ENCODE measurements at places on chromosomes 7 and 10.

GRCh38 chr7:15007507-15007906, 105.0 kb upstream of the DGKB start:
- DNase-seq = no peak

GRCh38 chr7:158235862-158236261, 351.8 kb downstream of the PTPRN2 start:
- DNase-seq = no peak

- no peak for DNase-seq
Observed at GRCh38 chr7:132030883-132031282, 474.5 kb upstream of the PODXL start.

- no peak for DNase-seq
Observed at GRCh38 chr10:11237571-11237970, 219.9 kb downstream of the CELF2 start.

DNA sequence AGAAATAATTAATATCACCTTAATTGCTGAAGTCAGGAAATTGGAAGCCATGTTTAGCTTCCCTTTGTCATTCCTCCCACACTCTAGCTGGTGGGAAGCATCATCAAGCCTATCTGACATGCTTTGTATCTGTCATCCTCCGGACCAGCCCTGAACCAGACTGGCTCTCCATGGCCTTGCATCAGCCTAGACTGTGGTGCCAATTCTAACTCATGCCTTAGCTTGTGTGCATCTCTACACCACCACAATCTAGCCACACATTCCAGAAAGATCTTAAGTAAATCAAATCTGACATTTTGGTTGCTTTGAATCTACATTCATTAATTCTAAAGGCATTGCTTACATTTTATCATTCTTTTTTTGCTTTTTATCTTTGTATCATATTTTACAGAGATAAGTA, 196.4 kb upstream of the VSTM2A start:
- DNase-seq = no peak

GRCh38 chr7:15836041-15836440, 149.6 kb upstream of the MEOX2 start:
- DNase-seq = no peak

- no peak for DNase-seq
Observed at GRCh38 chr10:26412932-26413331, 25.2 kb upstream of the APBB1IP start.

- DNase-seq = no peak
Observed at GRCh38 chr10:35933940-35934641, 292.0 kb upstream of the FZD8 start.

DNA sequence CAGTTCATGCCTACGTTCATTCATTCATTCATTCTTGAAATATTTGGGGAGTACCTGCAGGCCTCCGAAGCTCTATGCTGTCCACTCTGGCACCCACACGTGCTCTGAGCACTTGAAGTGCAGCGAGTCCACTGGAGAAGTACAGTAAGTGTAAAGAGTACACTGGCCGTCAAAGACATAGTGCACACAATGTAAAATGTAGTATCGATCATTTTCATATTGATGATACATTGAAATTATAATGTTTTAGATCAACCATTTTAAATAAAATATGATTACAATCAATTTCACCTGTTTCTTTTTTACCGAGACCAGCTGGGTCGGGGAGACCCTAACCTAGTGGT, 37.0 kb upstream of the PURB start:
- DNase-seq = no peak

- no peak for DNase-seq
Observed at GRCh38 chr7:105454921-105455320, 66.2 kb upstream of the SRPK2 start.

- no peak for DNase-seq
Observed at GRCh38 chr10:59648711-59649201, 60.9 kb downstream of the SLC16A9 start.

- no peak for DNase-seq
Observed at GRCh38 chr10:27680691-27681605, 64.7 kb downstream of the MKX start.

DNA sequence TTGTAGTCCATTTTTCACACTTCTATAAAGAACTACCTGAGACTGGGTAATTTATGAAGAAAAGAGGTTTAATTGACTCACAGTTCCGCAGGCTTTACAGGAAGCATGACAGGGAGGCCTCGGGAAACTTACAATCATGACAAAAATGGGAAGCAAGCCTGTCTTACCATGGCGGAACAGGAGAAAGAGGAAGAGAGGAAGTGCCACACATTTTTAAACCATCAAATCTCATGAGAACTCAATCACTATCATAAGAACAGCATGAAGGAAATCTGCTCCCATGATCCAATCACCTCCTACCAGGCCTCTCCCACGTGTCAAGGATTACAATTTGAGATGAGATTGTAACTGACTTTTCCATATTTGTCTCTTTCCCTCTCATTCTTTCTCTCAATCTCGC, 9.3 kb upstream of the PNPLA8 start:
- DNase-seq = no peak

GRCh38 chr7:78194611-78195010, 396.0 kb downstream of the PHTF2 start:
- no peak for DNase-seq

GRCh38 chr7:137870684-137871083, 23.9 kb upstream of the DGKI start:
- DNase-seq = no peak

GRCh38 chr10:120402147-120402766, 54.8 kb upstream of the PLPP4 start:
- DNase-seq = no peak

- no peak for DNase-seq
Observed at GRCh38 chr7:118140468-118140867, 43.5 kb upstream of the LSM8 start.

DNA sequence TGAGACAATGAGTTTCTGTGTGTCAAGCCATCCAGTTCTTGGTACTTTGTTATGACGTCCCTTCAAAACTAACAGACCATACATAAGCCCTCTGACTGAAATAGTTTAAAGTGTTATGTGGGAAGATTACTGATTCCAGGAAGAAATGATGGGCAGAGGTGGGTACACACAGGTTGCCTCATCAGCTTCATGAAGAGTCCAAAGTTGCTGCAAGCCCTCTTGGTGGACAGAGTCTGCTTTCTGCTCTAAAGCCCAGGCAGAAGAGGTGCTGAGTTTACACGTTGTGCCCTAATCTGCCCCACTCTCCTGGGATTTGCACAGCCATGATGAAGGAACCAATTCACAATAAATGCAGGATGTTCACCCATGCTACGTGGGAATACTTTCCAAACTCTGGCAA, 187.4 kb downstream of the PARD3 start:
- no peak for DNase-seq

- DNase-seq = no peak
Observed at GRCh38 chr10:6503171-6503570, 76.9 kb downstream of the PRKCQ start.

DNA sequence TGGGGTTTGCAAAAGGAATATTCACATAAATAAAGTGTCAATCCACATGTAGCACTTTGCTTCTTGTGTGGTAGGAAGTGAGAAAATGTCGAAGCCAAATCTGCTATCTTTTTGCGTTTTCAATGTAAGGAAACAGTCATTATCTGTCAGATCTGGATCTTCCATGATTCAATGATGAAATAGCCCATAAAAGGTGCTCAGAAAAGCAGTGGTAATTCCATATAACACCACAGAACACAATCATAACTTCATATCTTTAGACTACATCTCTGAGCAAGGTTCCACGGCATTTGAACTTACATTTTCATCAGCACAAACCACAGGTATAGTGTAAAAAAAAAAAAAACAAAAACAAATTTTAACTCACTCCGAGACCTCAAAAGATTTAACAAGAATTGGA, 39.9 kb upstream of the EGR2 start:
- DNase-seq = no peak

- DNase-seq = peak; percentile 85
Observed at GRCh38 chr10:28331841-28332240, 29.0 kb upstream of the MPP7 start.

GRCh38 chr10:71771204-71771603, 2.1 kb downstream of the VSIR start:
- no peak for DNase-seq

DNA sequence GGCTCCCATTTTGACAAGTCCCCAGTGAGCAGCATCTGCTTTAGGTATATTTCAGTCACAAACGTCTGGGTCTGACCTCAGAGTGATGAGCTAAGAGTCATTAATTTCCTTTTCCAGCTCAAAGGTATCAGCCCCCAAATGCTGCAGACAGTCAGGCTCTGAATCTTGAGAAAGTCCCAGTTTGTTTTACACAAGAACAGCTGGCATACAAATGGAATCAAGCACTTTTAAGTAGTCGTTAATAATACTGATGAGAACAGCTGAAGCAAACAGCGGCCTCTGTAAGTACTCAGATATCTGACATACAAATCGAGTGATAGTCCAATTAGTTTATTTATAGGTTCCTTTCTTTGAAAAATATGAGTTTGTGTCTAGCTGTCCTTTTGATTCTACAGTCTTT, 49.4 kb upstream of the MSRB2 start:
- DNase-seq = no peak

DNA sequence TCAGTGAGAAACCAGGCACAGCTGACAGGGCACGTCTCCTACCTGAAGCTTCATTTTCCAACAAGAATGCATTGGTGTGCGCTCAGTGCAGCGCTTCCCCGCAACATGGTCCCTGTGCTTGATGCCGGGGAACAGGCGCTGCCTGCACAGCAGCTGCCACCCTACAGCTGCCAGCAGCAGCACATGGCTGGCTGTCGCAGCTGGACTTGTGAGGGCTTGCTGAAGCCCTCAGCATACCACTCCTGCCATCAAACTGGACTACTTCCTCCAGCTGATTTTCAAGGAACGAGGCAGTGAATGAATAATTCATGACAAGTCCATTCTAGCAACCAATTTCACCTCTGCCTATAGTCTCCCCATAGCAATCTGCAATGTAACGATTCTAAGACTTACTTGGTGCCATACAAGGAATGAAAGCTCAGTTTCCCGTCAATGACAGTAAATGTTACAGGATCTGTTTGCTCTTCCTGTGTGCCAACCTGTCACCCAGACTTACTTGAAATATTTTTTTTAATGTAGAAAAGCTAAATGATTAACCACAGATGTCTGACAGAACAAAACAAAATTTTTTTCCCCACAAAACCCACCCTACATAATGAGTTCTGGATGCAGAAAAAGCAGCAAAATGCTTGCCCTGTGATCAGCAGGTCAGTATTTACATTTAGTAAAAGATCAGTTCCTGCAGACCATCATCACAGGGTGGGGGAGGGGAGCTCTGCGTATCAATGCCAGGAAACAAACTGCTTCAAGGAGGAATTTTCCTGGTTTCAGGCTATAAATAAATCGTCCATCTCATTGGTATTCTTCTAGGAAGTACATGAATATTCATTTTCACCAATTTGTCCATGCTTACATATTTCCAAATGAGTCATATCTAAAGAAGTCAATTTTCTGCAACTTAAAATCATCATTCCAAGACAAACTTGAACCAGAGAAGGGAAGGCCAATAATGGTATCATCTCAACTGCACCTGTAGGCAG, 140.6 kb downstream of the ALOX5 start:
- DNase-seq = peak; percentile 25

- DNase-seq = no peak
Observed at GRCh38 chr10:76319661-76320060, 888.2 kb downstream of the LRMDA start.

DNA sequence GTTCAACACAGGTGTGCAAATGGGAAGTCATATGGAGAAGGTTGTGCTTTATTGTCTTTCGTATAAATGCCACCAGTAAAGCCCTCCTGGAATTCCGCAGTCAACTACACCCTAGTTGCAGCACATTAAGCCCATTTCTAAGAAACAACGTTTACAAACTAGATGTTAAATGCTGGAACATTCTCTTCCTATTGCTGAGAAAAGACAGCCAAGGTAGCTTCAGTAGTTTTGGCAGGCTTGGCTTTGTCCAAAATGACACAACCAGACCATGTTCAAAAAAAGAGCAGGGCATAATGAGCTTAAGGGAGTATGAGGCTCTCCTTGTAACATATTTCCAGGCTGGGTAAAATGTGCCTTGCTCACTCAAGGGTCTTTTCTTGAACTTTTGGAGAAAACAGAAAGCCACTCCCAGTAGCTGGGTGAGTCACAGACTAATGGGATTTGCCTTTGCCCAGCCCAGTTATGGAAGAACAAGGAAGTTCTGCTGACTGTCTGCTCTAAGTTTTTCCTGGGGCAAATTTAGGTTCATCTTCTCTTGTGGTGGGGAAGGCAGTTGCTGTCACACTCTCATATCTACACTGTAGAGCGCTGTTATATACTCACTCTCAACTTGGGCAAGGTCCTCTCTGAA, 238.7 kb downstream of the PLXNA4 start:
- DNase-seq = no peak

DNA sequence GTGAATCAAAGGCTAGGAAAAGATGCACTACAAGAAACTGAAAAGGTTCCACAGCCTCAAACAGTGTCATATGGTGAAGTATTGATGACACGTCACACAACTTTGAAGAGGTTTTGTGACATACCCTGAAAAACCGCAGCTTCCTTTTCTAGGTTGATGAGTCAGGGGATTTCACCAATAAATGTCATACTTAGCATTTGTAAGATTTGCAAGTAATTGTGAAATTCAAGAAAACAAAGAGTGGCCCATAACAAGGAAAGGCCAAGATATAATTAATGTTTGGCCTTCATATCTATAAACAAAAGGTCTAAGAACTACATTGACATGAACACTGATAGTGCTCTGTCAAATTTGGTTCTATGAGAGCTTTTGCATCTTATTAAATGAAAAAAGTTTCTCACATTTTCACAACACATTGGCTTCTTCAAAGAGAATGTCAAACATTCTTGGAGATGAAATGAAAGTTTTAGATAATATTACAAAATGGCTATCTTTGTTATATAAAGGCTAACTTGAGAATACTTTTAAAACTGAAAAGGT, 62.0 kb upstream of the NAMPT start:
- peak; percentile 89 for DNase-seq

GRCh38 chr7:134873253-134873652, 93.8 kb downstream of the CALD1 start:
- no peak for DNase-seq
